Activated CD4-positive, alpha-beta T cell treated with anti-CD3 and anti-CD28 coated beads for 4 hours (primary cell): ENCODE measurements at places on chromosomes 2 and 18.

GRCh38 chr2:105398336-105399206 lies at the start of gene FHL2:
TSS of gene FHL2 (minus strand) at chr2:105399051. CDS start at chr2:105386516, 12,535 bp downstream.
- peak; percentile 57 for DNase-seq

DNA sequence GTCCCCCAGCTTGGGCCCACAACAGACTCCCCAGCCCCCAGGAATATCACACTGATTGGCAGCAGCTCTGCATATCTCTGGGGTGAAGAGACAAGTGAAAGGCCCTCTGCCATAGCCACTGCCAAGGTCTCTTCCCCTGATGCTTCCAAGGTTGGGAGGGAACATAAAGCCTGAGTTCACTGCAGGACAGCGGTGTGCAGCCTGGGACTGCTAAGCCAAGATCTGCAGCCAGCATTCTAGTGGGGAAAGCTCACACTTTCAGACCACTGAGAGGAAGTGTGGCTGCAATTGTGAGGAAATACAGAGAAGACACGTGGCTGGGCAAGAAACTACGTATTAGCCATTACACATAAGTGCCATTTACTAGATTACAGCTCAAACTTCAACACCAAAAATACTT lies 100.7 kb downstream of the MAIP1 start:
- no peak for DNase-seq

DNA sequence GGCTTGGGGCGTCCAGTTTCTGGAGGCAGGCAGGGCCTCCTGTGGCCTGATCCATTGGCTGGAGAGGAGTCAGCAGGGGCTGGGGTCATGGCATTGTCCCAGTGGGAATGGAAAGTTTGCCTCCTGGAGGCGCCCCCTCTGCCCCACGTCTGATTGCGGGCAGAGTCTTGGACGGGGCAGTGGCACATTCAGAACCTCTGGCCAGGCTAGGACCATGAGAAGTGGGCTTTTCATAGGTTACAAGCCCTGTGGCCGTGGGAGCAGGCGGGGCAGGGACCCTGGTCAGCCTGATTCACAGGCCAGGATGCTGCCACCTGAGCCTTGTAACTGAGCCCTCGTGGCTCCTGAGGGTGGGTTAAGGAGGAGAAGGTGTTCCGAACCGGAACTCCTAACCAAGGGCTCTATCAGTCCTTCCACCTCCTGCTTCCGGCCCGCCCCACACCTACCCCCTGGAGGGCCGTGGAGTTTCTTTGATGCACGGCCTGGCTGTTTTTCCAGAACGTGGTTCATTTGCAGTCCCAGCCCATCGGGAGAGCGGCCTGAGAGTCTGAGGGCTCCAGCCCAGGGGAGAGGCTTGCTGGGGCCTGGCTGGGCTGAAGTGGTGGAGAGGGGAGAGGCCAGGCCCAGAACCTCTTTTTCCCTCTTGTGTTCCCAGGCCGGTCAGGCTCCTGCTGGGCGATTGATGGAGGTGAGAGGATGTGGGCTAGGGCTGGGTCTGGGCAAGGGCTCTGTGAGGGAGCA lies 43.9 kb upstream of the PLB1 start:
- DNase-seq, result no peak

DNA sequence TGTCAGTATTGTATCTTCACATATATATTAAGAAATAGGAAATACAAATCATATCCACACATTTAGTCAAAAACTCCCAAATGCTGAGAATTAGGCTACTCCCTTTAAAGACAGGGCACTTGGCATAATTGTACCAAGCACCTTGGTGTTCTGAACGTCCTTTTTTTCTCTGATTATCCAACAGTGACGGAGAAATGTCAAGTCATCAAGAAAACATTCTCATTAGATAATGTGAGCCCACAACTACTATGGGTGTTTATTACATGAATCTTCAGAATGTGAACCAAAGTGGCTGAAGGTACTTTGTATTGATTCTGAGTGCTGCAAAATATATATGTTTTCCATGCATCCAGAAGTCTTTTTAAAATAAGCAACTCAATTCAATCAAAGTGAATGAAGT lies 83.8 kb downstream of the PSMG2 start:
- no peak for DNase-seq

- DNase-seq, result peak; percentile 20
These were observed 13.5 kb upstream of the REL start for GRCh38 chr2:60867848-60868247.

- DNase-seq, result no peak
These were observed 7.0 kb downstream of the CNDP2 start for GRCh38 chr18:74503137-74503536.

GRCh38 chr18:68480196-68480595 lies 234.7 kb downstream of the TMX3 start:
- no peak for DNase-seq

DNA sequence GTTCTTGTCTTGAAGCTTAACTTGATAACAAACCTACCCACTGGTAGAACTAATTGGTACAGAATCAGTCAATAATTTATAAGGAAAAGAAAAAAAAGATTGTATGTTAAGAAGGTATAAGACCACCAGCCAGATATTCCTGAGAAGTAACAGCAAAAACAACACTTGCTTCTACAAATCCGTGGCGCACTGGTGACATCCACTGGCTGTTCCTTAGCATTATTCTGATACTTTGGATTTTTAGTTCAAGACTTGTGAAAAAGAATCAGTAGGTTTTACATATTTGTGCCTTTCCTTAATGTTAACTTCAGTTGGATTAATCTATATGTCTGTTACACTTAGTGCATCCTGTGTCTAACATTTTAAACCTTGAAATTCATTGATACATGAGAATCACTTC lies 141.8 kb downstream of the GRB14 start:
- DNase-seq, result no peak

GRCh38 chr2:192718340-192718739 lies 523.6 kb upstream of the TMEFF2 start:
- DNase-seq, result no peak

GRCh38 chr2:211745295-211746097 lies 793.1 kb downstream of the ERBB4 start:
- no peak for DNase-seq

GRCh38 chr2:74824679-74825078 lies 9.2 kb upstream of the HK2 start:
- no peak for DNase-seq

- no peak for DNase-seq
These were observed 75.2 kb upstream of the RBMS1 start for GRCh38 chr2:160568856-160569255.

DNA sequence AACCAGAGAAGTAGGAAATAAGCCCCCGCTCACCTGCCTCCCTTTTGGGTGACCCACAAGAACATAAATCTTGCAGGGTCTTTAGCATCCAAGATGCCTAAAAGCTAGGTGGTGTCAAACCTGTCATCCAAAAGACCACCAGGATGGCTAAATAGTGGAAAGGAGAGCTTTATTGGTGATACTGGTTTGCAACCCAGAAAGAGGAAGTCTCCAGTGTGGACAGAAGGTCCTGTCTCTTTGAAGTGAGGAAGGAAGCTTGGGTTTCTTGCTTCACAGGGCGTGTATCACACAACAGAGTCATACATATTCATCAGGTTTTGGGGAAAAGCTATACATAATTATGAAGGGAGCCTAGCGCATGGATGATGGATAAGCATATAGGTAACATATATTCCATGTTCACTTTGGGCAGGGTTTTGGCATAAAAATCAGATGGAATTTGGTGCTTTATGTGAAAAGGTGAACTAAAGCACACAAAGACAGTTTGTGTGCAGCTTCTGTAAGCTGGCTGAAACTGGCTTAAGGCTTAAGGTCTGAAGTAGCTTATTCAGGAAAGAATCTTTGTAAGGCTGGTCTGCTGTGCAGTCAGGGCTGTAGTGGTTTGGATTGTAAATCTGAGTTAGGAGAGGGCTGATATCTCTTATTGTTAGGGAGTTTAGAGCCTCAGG lies 102.2 kb upstream of the MSH2 start:
- no peak for DNase-seq

GRCh38 chr2:167237478-167237877 lies 349.2 kb downstream of the XIRP2 start:
- no peak for DNase-seq

- no peak for DNase-seq
These were observed 4.5 kb upstream of the BCL2L11 start for GRCh38 chr2:111116011-111116746.

DNA sequence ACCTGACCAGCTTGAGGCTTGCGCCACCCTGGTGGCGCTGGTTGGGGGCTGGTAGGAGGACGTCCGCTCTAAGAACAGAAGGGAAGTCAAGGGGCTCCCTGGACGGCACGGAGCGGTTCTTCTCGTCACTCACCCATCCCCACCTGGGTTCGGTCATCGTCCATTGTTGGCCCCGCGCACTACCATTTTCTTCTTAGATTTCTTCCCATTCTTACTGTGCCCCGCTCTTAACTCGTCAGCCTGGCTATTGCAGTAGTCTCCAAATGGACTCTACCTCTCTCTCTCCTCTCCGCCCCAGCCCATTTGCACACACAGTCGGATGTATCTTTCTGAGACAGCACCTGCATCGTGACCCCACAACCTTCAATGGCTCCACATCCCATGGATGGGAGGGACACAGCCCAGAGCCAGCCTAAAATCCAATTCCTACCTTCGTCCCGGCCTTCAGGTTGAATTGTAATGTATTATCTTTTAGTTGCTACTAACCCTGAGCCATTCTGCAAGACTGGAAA lies 814 bp upstream of the RAB1A start:
- no peak for DNase-seq

DNA sequence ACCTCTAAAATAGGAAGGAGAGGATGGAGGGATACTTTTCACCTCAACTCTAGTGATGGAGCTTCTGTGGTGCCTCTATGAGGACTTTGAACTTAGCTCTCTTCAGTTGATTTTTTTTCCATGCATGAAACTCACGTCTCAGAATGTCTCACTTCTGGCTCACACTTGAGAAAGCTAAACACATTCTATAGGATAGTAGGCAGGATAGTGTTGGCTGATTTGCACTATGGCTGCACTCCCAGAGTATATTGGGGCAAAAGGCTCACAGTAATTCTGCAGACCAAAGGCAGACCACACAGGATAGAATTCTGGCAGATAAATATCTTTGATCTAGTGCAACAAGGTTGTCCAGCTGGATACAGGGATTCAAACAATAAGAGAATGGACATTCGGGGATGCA lies 1093.5 kb downstream of the LRP1B start:
- DNase-seq, result no peak

DNA sequence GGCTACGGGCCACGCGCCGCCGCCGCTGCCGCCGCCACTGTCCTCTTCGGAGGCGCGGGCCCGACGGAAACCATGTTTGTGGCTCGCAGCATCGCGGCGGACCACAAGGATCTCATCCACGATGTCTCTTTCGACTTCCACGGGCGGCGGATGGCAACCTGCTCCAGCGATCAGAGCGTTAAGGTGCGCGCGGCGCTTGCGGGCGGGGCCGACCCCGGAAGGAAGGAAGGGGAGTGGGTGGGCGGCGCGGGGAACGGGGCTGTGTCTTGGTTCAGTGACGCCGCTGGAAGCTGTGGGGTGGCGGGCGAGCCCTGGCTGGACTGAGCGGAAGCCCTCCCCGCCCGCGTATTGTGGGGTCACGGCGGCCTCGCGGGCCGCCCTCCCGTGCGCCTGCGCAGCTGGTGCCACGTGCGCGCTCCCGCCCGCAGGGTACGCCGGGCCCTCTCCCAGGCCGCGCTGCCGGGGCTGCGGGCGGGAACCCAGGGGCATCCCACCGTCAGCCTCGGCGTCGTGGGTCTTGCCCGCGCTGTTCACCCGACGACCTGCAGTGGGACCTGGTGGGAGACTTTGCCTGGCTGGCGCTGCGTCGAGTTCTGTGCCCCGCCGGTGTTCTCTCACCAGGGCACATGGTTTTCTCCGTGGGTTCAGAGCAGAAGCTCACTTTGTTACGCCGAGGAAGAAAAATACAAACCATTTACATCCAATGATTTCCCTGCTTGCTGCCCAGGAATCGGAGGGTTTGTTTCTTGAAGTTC lies 416 bp downstream of the SEH1L start:
- DNase-seq, result peak; percentile 98

GRCh38 chr2:168224346-168224745 lies 23.0 kb downstream of the STK39 start:
- DNase-seq, result no peak
